ENCODE measurements at places on chromosomes 3 and 15. TPM values are rescaled to one million over a fixed set of nuclear protein-coding genes. Genes with fewer than 3 reads are reported as not detected.

Gene AGBL1
- 1.9 TPM for total RNA-seq

DNA sequence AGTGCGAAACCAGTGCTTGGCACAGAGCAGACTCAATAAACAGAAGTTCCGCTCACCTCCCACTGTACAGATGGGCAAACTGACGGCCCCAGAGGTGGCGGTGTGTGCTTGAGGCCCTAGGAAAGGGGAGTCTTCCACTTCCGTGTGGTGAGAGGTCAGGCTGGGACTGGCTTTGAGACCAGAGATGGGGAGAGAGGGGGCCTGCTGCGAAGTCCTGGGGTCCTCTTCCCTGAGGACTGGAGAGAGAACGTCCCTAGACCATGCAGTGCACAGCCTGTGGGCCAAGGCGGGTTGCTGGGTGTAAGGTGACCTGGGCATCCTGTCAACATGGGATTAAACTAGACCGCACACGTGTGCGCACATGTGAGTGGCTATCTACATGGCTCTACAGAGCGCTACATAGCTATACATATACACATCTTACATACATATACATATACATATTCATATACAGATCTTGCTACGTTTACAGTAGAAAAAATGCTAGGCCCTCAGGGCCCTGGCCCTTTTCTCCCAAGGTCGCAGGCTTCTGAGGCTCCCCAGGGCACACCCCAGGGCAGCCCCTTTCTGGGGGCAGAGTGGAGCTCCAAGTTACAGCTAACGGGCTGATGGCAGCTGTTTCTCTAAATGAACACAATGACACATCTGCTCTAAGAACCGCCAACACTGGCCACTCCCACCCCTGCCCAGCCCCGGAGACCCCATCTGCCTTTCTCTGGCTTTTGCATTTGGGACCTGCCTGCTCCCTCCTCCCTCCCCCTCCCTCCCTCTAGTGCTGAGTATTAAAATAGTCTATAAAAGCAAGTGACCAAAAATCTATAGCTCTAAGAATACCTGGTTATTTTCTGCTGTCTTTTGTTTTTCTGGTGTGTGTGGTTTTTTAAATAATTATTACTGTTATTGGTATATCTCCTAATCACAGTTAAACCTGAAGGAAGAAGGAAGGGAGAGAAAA, 47.0 kb downstream of the HCN4 start:
- DNase-seq, result peak; percentile 3

DNA sequence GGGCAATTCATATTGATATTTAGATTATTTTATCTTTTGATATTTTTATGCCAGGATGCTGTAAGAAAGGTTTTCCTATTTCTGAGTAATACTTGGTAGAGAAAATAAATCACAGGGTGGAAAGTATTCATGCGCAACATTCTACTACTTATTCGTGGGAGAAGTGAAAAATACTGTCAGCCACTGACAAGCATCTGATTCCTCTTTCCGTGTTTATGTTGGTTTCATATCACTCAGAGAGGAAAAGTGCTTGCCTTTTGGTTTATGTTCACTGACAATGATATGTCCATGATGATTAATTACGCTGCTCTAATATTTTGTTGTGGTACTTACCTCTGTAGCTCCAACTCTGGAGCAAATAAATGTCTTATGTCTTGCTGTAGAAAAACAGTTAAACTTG, 429.4 kb downstream of the EDEM1 start:
- no peak for DNase-seq

DNA sequence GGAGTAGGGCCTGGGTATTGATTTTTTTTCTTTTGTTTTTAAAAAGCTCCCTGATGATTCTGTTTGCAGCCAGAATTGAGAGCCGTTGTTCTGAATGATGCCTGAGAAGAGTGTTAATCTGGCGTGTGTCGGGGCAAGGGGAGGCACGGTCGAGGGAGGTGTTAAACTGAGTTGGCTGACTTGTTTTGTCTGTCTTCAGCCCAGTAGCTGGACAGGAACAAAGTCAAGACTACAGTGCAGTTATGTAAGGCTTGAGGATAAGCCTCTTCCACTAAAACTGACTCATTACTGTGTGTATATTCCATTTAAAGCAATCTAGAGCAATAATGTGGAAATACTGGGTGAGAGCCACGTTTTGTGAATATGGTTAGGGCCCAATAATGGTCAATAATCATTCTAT, 119.0 kb upstream of the DLG1 start:
- no peak for DNase-seq

GRCh38 chr15:65920825-65921309, 51.6 kb downstream of the RAB11A start:
- DNase-seq, result no peak
